ENCODE measurements at places on chromosomes 7 and 10.

DNA sequence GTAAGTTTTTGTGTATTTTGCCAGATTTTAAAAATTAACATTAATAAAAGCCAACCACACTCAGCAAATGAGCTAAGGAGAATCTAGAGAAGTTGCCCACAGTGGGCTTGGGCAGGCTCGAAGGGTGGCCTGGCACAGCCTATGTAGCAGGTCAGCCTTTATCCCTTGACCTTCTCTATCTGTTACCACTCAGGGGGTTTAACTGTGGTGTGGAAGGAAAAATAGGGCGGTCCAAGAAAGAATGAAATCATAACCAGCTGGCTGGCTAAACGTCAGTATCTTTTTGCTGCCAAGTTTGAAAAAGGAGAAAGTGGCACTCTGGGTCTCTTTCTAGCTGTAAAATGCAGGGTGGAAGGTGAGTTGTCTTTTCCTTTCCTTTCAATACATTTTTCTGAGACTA is 130.3 kb upstream of the ASAH2 start:
- peak; percentile 12 for DNase-seq

GRCh38 chr10:115093776-115094408 is 727 bp downstream of the ATRNL1 start:
- DNase-seq, result no peak

DNA sequence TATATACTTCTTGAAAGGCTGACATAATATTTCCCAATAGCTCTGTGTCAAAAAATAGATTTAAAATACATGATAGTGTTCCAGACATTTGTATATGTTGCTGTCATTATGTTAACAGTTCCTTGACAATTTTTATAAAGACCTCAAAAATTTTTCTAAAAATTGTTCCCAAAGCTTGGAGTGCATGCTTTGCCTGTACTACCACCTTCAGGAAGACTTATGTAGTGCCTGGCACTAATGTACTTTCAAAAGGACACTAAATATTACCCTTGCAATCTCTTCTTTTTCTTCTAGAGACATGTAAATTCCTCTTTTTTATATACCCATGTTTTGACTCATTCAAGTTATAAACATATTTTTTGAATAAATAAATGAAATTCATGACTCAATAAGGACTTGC is 48.0 kb upstream of the SP8 start:
- no peak for DNase-seq

GRCh38 chr7:85274454-85274853 is 87.6 kb upstream of the SEMA3D start:
- no peak for DNase-seq

DNA sequence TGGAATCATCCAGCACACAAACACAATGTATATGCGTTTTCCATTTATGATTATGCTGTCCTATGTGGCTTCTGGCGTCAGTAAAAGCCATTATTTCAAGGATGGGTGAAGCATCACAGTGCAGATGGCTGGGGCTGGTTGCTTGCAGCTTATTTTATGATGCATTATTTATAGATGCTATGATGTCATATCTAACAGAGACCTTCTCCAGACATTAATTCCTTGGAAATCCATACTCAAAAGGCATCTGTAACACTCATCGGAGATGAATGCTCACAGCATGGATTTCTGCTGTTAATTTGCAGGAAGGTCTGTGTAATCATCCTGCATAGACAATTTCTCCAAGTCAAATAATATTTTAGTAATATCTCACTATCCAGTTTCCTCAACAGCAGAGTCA is 7.2 kb downstream of the RGS10 start:
- DNase-seq, result no peak

DNA sequence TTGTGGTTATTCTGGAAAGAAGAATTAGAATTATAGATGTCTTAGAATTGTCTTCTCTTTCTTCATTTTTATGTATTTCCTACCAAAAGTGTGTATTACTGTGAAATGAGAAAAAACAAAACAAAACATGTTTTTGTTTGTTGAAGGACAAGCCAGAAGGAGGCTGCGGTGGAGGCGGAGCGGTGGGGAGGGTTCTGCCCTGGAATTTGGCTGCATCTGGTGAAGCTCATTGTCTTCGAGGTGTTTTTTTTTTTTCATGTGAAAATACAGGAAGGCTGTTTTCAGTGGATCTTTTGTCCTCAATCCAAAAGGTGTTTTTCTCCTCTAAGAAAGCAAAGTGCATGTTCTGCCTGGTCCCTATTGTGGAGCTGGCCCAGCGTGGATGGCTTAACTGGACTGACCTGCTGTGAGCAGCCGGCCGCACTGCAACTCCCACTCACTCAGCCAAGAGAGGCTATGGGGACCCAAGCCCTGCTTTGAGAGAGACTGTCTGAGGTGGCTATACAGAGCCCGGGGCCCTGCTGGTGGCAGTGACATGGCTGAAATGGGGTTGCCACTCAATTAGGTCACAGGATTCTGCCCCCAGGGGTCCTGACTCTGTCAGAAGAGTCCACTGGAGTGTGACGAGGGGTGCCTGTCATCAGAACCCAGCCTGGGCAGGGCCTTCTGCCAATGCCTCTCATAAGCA is 184.9 kb upstream of the MKI67 start:
- DNase-seq, result no peak

DNA sequence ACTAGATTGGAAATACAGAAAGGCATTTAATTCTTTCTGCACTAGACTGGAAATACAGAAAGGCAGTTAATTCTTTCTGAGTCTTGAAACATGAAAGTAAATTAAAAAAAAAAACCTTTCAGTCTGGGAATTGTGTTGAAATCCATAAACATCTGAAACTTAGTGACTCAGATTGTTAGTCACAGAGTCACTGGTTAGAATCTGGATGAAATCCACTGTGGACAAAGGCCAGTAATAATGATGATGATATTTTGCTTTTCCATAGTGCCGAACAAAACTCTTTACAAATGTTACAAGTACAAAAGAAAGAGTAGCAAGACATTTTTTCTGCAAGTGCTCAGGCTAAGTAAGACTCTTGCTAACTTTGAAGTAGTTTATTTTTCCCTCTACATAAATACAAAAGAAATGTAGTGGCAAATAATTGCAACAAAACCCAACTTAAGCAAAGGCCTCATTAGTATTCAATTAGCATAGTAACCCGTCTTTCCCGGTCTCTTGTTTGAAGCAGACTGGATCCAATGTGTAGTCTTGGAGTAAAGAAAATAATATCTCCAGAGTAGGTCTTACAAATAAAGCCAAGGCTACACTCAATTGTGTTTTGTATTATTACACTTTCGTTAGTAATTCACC is 5.8 kb upstream of the PRTFDC1 start:
- DNase-seq, result peak; percentile 89

DNA sequence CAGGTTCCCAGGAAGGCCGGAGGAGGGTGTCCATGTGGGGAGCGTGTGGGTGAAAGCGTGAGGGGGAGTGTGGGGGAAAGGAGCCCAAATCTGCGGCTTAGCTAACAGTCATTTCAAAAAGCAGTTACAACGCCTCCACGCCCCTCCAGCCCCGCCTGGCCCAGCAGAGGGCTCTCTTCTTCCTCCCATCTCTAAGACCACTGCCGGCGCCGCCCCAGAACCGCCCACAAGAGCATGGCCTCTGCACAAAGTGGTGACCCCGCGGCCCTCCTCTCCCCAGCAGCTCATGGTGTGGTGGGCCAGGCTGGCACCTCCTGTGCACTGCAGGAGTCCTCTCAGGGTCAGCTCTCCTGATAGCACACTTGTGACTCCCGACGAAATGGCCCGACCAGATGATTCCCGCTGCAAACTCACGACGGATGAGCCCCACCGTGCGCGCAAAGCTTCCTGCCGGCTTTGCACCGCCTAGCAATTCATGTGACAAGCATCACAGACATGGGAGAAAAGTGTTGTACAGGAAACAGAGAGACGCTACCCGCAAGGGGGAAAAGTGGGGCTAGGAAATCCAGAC is 12.4 kb upstream of the HUS1 start:
- DNase-seq, result no peak

GRCh38 chr10:99975942-99976809 is 33.6 kb downstream of the DNMBP start:
- no peak for DNase-seq

DNA sequence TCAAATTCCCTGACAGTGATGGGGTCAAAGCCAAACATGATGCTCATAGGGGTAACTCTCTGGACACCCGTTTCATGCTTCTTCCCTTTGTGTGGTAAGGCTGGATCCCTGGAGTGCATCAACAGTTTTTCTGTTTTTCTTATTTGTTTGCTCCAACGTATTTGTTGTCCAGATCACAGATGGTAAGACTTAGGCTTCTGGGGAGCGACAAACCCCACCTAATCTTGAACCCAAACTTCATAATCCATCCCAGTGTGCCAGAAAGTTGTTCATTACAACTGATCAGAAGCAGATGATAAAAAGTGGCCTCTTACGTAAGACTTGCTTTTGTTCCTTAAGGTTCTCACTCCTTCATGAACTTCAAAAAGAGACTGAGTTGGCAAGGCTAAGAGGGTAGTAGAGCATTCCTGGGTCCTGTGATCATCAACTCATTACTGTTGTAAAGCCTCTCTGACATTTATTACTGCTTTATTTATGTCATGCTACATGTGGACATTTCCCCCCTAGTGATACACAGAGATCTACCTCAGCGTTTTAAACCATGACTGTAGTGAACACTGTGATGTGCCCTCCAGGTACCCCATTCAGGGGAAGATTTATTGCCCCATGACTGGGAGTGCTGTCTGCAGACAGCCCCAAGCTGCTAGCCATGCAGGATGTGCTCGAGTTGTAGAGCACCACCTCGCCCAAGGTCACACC is 125.6 kb downstream of the CCDC71L start:
- peak; percentile 74 for DNase-seq

DNA sequence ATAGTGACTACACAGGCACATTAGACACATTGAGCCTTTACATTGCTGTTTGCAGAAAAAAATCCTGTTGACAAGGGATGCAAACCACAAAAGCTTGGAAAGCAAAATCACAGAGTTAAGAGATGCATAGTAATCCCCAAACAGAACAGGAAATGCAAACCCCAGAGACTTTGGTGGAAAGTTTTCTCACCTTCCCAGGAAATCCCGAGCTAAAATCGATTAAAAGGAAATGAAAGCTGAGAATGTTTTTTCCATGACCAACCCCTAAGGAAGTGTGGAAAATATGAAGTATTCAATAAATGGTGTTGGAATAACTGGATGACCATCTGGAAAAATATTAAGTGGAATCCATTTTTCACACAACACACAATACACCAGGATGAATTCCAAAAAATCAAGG is 598.7 kb downstream of the GRID1 start:
- no peak for DNase-seq

DNA sequence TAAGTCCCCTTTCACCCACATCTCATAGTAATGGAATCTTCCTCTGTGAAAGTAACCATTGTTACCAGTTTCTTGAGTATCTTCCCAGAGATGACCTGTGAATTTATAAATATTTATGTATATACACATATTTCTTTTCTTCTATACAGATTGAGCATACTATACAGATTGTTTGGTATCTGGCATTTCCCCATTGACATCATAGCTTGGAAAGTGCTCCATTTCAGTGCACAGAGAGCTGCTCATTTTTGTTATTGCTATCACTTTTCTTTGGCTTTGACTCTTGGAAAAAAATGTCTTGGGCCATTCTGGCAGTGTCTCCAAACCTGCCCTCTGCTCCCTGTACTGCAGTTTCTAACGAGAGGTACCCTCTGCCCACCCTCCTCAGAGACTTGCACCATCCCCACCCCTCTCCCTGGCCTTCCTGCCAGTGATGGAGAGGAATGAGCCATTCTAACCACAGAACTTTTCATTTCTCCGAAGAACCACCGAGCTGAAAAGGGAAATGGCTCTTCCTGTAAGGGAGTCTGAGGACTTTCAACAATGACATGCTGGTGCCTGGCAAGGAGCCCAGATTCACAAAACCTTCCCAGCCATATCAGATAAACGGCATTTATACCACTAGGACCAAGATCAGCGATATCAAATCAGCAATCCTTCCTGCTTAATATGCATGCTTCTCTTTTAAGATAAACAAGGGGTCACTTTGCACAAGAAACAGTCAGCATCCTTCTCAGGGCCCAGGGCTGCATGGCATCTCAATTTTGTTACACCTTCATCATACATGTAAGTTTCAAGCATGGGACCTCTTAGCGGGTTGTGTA is 19.7 kb upstream of the CCSER2 start:
- DNase-seq, result no peak

GRCh38 chr7:138001529-138002095 is at the start of gene CREB3L2:
TSS of gene CREB3L2 (minus strand) at chr7:138002086. CDS start at chr7:138001705, 381 bp downstream.
- no peak for DNase-seq

DNA sequence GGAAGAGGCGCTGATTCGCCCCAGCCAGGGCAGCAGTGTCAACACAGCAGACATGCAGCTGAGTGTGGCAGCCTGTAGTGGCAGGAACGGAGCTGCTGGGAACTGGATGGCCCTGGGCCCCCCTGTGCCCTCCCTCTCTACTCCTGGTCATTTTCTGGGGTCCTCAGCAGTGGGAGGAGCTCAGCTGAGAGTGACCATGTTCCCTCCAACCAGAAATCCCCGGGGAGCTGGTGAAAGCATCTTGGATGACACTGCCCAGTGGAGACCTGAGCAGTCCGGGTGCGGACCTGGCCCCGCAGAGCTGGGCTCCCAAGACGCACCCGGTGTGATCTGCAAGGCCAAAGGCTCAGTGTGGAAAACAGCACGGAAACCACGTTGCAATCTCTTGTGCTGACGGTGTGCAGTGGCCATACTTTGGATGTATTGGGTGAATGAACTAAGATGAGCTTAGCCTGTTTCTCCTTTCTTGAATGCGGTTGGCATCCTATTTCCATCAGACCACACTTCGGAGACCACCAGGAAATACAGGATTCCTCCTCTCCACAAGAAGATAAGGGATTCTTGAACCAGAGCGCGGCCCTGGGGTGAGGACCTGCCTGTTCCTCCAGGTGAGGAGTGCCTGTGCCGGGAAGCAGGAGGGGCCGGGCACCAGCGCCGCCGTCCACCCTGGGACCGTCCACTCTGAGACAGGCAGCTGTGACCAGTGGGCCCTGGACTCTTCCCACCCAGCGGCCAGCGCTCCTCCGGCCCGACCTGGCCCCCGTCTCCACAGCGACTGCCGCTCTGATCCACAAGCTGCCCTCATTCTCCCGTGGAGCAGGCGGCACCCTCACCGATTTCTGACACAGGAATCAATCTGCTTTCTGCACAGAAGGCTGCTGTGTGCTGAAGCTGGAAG is 93.5 kb upstream of the DIP2C start:
- DNase-seq, result no peak

GRCh38 chr7:143049362-143049761 is 2.8 kb upstream of the OR6V1 start:
- no peak for DNase-seq

GRCh38 chr10:74949843-74950765 is 123.7 kb downstream of the KAT6B start:
- DNase-seq, result no peak

- no peak for DNase-seq
These were observed 23.1 kb upstream of the PPIF start for GRCh38 chr10:79324032-79324695.
